ENCODE measurements at places on chromosomes 6 and 20.
A peak's percentile ranks its signal among the peaks of the same experiment; 100 is the strongest.

- no peak for DNase-seq
Measured at GRCh38 chr20:51061418-51062045, 38.6 kb upstream of the KCNG1 start.

GRCh38 chr20:2859330-2860121 lies 13.8 kb upstream of the PTPRA start:
- no peak for DNase-seq

DNA sequence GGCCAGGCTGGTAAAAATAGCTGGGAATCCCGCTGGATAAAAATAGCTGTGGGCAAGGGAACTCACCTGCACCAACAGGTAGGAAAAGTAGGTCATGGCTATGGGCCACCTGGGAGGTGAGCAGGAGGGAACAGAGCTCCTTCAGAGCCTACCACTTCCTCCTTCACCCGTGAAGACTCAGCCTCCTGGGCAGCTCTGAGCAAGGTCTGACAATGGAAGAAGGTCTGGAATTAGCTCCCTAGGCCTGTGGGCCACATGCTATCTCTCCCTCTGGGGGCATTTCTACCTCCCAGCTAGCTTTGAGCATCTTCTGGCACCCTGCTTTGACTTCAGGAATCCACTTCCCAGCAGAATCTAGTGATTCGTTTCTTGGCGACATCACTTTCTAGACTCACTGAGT lies 153.9 kb downstream of the MRPL14 start:
- peak; percentile 50 for DNase-seq

DNA sequence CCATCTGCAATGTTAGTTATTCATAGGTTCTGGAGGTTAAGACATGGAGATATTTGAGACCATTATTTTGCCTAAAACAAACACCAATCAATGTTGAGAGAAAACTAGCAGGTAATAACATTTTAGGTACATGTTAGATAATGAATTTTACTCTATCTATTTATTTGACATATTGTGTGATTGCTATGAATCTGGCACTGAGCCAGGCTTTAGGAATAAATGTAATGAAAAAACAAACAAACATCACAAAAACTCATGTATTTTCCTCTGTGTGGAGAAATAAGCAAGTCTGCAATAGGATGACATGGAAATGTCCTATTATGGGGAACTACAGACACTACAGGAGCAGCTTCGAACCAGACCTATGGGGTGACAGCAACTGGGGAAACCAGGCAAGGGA lies 57.8 kb downstream of the OPN5 start:
- DNase-seq, result no peak

DNA sequence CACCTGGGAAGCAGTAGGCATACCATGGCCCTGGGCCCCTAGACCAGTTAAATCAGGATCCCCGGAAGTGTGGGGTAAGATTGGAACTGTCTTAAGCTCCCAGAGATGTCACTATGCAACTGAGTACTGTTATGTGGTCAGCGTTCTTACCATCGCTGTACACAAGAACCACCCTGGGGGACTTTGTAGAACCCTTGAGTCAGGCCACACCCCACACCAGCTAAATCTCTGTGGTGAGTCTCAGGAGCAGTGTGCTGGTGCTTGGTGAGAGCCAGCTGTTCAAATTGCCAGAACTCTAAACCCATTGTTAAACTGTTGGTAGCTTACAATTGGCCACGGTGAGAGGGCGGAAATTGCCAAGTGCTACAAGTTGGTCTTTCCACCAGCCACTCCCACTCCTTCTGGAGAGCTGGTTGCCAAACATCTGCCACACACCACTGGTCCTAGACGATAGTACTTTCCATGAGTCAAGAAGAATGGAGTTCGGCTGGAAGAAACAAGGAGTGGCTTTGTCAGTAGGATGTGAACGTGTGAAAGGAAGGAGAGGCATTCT lies 80.5 kb upstream of the SYNDIG1 start:
- DNase-seq, result no peak

- DNase-seq, result no peak
Measured at GRCh38 chr6:152170702-152171667, 363.5 kb downstream of the ESR1 start.

DNA sequence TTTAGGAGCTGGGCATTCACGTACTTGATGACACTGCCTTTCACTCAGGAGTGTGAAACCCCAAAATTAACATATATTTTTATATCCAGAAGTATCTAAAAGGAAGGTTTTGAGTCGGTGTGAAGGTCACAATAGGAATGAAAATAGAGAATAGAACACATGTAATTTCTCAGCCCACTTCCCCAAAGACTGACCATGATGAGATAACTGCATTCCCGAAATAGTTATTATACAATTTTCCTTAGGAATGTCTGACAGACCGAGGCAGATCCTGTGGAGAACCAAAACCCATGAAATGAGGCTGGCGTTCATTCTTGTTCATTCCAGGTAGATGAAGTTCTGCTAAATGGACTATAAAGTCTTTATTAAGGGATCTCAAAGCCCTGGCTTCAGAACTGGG lies 10.3 kb downstream of the NSFL1C start:
- DNase-seq, result no peak

GRCh38 chr20:53878262-53879047 lies 191.9 kb downstream of the BCAS1 start:
- no peak for DNase-seq

- DNase-seq, result no peak
Measured at GRCh38 chr20:37886851-37887297, 16.1 kb upstream of the VSTM2L start.

DNA sequence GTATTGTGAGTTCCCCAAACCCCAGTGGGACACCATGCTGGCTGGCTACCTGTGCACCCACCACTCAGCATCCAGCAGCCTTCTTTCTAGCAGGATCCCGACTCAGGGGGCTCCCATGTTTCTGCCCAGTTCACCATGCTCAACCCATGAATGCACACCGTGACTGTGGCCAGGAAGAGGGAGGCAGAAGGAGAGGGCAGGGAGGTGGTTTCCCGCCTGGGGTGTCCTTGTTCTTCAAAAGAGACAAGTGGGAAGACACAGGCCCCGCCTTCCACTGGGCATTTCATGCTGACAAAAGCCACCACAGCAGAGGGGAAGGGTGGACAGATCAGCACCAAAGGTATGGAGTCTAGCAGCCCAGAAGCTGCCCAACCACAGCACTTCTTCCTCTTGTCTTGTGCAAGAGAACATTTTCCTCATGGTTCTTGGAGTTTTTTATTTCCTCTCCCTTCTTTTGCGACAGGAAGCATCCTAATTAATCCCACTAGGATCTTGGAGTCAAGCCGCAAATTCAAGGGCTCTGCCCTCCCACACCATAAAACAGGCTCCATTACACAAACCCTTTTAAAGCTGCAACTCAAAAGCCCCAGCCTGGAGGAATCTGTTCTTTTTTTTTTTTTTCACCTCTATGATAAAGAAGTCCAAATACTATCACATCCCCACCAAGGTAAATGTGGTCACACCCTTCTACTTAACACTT lies 13.5 kb upstream of the ANKRD60 start:
- DNase-seq, result no peak

DNA sequence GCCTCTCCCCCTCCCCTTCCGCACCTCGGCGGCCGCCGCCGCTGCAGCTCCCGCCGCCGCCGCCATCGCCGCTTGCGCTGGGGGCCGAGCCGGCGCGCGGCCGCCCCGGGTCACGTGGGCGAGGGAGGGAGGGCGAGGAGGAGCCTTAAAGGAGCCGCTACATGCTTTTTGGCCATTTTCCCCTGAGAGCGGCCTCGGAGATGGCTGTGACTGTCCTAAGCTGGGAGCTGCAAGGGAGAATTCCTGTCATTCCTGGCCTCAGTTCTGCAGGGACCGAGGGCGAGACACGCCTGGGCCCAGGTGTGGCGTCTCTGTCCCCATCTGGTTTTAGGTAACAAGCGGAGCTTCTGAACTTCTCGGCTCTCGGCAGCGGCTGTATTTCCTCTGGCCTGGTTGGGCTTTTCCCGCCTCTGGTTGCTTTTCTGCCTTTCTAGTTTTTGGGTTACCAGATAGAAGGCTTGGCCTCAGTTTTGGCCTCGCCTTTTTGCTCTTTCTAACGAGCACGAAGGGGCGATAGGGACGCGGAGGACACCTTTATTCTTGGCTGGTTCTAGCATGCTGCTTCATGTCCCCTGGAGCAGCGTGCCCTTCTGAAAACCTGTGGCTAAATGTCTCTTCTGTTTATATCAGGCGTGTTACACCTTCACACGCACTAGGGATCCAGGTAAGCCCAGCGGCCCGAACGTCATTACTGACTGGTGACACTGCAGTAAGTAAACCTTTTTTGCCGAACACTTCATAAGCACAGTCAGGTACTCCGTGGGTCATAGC lies at the start of gene EHMT2:
TSS of gene EHMT2 (minus strand) at position 87 of the 771 bp plus-strand sequence. CDS start at position 66, 21 bp downstream.
- DNase-seq, result peak; percentile 88

DNA sequence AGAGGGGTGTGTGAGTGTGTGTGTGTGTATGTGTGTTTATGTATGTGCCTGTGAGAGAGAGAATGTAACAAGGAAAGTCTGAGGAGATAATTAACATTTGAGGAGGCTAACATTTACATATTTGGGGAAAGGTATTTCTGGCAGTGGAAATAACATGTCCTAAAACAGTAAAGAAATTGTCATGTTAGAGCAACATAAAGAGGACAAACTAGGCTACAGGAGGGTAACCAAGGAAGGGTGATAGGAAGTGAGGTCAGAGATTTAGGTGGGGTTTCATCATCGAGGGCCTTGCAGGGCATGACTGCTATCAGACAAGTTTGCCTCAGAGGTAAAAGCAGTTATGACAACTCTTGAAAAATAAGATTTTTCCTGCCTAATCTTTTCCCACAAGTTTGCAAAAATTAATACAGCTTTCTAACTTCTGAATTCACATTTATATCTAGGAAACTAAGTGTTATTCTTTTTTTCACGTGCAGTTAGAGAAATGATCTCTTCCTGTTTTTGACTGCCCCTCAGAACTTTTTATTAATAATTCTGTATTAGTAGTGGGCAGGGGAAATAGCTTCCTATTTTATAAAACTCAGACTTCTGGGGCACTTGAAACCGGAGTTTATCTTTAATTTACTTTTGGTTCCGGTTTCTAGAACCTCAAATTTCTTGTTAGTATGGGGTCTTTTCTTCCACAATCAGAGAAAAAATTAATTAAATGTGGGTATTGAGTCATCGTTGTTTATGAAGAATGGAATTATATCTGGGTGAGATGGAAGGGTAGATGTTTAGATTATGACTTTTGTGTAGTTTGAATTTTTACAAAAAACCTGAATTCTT lies 30.5 kb upstream of the RHAG start:
- DNase-seq, result no peak

GRCh38 chr6:22499815-22500214 lies 69.6 kb upstream of the HDGFL1 start:
- DNase-seq, result no peak

DNA sequence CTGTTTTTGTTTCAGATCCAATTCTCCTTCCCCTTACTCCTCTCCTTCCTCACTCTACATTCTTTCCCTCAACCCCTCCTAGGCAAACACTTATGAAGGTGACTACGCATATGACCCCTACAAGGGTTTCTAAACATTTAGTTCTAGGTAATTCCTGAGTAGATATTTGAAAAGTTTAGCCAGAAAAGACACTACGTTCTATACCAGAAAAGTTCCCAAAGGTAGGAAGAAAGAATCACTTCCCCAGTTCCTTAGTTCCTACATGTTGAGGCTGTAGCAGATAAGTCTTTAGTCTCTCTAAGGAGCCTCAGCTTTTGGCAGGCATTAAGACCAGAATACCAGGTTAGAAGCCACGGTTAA lies 11.6 kb downstream of the POU3F2 start:
- no peak for DNase-seq

- DNase-seq, result no peak
Measured at GRCh38 chr6:161351858-161352257, 78.0 kb upstream of the AGPAT4 start.

DNA sequence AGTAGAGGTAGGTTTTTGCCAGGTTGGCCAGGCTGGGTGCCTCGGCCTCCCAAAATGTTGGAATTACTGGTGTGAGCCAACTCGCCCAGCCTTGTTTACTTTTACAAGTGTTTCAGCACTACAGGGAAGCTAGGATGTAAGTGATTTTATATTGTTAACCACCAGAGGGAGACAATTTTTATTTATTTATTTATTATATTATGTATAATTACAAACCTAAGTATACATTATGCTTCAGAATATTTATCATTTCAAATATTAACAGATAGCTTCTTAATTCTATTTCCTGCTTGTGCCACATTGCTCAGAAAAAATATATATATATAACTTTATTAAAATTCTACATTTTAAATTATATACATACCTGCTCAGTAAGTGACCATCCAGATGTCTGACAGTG lies 9.8 kb downstream of the MMUT start:
- DNase-seq, result no peak

DNA sequence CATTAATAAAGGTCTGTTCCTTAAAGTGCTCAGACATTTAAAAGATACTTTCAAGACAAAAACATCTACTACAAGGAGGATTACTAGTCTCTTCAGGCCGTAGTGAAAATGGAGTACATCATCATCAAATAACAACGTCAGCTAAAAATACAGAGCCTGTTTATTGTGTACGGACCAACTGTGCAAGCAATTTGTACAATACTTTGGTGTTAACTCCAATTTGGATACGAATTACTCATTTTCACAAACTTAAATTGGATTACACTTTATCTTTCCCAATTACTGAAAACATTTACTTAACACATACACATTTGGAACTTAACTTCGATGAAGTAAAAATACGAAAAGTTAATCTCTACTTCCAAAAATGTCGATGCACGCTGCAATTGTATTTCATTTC lies 802 bp downstream of the CYP39A1 start:
- no peak for DNase-seq

DNA sequence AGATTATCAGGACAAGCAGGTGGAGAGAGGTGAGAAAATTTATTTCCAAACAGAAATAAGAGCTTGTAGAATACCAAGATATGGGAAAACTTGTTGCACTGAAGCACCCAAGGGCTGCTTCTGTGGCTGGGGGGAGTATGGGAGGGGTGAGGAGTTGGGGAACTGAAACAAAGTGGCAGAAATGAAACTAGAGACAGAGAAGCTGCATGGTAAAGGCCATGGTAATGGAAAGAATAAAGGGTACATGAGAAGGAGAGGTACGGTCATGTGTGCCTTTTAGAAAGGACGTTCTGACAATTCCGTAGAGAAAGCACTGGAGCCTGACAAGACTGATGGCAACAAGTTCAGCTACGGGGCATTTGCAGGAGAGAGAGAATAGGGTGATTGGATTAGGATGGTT lies 51.6 kb upstream of the RIN2 start:
- DNase-seq, result no peak

- no peak for DNase-seq
Measured at GRCh38 chr20:8983478-8984345, 85.2 kb upstream of the PLCB4 start.

DNA sequence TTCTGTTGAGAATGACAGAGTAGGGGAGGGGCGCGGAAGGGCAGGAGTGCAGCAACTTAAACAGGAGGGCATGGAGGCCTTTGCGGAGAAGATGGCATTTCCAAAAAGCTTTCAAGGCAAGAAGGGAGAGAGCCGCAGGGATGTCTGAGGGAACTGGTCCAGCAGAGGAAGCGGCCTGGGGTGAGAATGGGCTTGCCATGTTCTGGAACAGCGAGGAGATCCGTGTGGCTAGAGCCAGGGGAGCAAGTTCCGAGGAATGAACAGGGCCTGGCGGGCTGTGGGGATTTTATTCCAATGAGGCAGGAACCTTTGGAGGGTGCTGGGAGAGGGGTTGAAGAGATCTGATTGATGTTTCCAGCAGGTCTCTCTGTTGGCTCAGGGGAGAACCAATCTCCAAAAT lies 86.1 kb downstream of the PREX1 start:
- no peak for DNase-seq

Data from type B pancreatic cell (in vitro differentiated cells).